Hematopoietic multipotent progenitor cell treated with erythropoietin and hydrocortisone succinate and interleukin-3 and kit ligand, for 4 days (in vitro differentiated cells): ENCODE measurements at places on chromosomes 5 and 9.

DNA sequence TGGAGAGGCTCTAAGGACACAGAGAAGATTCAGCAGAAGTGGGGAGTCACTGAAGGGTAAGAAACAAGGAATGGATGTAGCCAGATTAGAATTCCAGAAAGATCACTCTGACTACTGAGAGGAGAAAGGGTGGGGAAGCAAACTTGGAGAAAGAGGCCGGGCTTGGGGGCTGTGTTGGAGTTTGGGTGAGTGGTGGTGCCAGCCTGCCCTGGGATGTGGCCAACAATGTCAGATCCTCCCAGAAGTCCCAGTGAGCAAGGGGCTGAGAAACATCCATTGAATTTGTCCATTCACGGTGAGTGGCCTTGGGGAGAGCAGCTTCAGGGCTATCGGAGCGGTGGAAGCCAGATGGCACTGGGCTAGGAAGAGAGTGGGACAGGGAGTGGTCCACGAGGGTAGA lies 60.4 kb downstream of the COL15A1 start:
- DNase-seq, result no peak

- DNase-seq, result no peak
Observed at GRCh38 chr5:14678773-14679334, 14.3 kb downstream of the OTULIN start.

- DNase-seq, result no peak
Observed at GRCh38 chr9:15433661-15434060, 11.0 kb downstream of the SNAPC3 start.

GRCh38 chr5:3376611-3377010 lies 219.0 kb upstream of the IRX1 start:
- DNase-seq, result no peak

DNA sequence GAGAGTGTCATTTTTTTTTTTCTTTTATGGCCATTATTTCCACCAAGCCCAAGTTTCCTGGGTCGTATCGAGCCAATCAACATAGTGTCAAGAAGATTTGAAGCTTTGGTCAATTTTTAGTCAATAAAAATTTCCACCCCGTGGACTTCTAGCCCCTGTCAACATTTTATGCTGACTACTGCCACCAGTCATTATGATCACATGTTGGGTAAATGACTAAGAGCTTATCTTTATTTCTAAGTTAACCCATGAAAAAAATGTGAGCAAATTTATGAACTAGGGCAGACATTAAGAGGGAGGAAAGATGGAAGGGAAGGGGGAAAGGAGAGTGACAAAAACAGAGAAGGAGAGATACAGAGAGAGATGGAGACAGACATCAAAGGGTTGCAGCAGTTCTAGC lies 143.5 kb upstream of the ALDH1B1 start:
- no peak for DNase-seq

DNA sequence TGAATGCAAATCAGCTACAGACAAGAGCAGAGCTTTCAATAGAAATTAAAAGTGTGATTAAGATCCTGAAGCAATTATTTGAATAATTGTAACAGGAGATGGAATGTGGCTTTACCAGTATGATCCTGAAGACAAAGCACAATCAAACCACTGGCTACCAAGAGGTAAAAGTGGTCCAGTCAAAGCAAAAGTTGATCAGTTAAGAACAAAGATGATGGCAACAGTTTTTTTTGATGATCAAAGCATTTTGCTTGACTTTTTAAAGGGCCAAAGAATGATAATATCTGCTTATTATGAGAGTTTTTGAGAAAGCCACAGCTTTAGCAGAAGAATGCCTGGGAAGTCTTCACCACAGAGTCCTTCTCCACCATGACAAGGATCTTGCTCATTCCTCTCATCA lies 409.2 kb downstream of the CSNK1G3 start:
- DNase-seq, result no peak

DNA sequence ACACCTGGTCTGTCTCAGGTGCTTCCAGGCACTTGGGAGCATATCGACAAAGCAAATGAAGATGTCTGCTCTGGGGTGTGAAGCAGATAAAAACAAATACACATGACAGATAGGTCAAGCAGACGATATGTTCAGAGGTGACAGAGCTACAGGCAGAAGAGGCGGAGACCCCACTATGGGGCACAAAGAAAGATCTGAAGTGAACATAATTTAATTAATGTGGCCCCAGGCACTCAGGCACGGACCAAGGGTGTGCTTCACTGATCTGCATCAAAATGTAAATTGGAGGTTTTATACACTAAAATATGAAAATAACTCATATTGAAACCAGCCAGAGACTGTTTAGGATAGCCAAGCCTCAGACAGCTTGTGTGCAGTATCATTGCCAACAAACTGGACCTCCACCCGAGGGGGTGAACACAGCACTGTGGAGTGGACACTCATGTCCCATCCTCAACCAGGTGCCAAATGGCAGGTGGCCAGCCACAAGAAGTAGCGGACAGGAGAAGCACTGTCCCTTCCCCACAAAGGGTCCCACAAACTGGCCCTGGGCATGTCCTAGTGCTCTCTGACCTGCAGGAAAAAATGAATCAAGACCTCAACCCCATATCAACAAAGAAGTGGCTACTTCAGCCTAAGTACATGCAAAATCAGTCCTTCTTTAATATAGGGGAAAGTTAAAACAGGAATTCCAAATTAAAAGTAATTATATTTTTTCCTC lies 29.2 kb downstream of the ROR2 start:
- no peak for DNase-seq

DNA sequence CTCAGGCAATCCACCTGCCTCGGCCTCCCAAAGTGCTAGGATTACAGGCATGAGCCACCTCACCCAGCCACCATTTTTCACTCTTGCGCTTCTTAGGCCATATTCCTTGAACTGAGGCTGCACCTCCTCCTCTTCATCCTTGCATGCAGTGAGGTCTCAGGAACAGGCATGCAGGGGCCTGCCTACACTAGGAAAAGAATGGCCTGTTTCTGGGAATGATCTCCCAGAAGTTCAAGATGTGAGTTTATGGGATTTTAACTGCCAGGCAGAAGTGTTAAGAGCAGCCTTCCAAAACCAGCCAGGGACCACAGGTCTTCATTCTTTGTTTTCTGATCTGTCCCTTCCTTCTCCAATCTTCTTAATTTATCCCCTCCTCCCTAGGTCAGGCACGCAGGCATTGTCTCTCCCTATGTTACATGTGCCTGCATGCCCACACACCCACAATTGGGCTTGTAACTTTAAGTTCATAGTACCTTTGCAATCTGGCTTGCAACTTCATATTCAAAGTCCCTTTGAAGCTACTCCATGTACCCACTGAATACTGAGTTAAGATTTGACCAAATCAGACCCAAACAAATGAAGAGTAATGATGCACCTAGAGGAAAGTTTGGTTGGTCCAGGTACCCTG lies 10.5 kb upstream of the HSPA4 start:
- no peak for DNase-seq
